KBM-7 (cell line): ENCODE measurements at places on chromosomes 1 and 21.

DNA sequence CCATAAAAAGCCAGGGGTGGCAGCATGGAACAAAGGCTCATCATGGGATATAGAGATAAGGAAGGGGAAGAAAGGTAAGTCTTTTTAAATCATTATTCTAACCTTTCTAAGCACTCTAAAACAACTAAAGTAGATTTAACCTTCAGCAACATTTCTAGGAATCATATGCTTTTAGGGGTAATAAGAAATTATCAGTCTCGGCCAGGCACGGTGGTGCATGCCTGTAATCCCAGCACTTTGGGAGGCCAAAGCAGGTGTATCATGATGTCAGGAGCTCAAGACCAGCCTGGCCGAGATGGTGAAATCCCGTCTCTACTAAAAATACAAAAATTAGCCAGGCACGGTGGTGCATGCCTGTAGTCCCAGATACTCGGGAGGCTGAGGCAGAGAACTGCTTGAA lies 20.3 kb upstream of the PHTF1 start:
- no peak for DNase-seq

DNA sequence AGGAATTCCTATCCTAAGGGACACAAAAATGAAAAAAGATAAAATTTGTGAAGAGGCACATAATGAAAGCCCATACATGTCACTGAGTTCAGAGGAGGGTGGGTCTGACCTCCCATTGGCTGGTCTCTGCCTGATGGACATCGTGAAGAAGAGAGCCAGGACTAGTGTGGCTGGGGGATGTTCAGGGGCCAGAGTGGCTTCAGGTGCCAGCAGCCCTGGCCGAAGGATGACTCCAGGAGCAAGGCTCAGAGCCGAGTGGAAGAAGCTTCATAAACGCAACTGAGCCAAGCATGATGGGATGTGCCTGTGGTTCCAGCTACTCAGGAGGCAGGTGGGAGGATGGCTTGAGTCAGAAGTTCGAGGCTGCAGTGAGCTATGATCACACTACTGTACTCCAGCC lies 56.9 kb upstream of the ATP5PO start:
- no peak for DNase-seq

DNA sequence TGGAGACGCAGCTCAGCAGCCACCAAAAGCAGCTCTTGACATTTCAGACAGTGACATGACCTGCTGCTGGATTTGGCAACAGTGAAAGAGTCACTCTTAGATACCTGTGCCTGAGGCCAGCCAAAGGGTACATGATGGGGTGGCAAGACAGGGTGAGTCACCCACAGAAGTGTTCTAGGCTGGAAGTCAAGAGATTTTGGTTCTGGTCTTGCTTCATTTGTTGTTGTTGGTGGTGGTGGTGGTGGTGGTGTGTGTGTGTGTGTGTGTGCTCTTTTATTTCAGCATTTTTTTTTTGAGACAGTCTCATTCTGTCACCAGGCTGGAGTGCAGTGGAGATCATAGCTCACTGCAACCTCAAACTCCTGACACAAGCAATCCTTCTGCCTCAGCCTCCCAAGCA lies 25.8 kb downstream of the SHISAL2A start:
- no peak for DNase-seq

- no peak for DNase-seq
Measured at GRCh38 chr1:8520483-8520966, 202.6 kb downstream of the SLC45A1 start.

DNA sequence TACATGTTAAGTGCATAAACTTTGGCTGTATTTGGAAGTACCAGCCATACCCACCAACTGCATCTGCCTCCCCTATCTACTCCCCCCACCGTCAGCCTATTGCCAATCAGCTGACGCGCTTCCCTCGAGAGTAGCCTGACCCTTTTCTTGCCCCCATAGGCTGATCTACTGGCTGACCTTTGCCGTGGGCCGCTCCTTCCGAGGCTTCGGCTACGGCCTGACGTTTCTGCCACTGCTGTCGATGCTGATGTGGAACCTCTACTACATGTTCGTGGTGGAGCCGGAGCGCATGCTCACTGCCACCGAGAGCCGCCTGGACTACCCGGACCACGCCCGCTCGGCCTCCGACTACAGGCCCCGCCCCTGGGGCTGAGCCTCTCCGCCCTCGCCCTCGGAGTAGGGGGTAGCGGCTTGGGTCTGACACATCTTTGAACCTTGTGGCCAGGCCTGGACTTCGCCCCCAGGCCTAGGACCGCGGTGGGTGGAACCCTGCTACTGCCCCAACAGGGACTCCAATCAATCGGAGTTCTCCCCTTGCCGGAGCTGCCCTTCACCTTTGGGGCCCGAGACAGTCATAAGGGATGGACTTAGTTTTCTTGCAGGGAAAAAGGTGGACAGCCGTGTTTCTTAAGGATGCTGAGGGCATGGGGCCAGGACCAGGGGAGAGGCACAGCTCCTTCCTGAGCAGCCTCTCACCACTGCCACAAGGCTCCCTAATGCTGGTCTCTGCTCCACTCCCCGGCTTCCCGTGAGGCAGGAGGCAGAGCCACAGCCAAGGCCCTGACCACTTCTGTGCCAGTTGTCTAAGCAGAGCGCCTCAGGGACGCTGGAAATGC lies 4.0 kb downstream of the GLMP start:
- DNase-seq = no peak

DNA sequence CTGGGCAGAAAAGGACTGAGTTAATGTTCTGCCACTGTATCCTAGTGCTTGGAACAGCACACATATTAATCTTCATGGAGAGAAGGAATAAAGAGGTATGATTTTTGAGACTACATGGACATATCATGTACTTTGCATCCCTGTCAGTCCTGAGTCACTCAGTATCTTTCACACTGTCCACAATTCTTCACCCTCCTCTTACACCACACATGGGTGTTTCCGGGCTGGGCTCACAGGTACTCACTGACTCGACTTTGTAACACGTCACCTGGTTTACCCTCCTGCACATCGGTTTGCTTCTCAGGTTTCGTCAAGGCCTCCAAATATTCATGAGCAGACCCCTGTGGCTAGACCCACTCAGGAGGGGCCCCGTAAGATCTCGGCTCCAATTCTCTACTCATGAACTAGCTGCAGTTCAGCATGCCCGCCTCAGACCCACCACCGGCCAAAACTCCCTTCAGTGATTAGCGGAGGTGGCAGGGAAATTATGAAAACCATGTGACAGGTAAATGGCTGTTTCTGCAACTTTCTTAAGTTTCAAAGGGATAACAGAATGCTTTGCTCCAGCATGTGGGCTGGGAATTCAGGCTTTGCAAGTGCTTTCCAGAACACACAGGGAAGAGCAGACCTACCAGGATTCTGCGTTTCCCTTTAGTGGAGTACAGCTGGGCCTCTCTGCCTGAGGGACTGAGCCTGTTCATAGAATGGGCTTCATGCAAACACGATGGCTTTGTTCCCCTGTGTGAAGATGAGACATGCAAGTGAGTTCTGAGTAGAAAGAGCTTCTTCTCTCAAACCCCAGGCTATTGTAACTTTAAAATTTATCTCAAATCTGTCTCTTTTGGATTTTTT lies 31.3 kb upstream of the TRABD2B start:
- DNase-seq = no peak

DNA sequence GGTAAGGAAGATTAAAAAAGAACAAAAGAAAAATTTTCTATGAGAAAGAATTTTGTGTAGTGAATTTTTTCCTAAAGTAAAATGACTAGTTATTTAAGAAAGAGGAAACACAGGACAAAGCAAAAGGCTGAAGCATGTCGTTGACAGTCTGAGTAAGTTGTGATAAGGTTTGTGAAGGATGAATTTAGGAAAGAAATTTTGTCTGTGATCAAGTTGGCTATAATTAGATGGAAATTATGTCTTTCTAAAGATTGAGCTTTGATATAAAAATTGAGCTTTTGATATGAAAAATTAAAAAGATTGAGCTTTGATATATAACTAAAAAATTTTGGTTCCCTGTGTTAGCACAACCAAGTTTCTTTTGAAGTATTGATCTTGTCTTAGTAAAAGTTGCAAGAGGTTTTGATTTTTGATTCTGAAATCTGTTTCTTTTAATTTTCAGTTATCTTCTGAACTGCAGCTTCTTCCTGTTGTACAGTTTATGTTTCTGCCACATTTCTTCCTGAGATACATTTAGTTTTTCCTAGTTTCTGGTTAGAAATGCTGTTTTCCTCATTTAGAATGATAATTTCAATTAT lies 101.7 kb upstream of the KIAA0040 start:
- no peak for DNase-seq

GRCh38 chr1:223126741-223127140 lies 16.3 kb downstream of the TLR5 start:
- DNase-seq = no peak
